Foreskin keratinocyte (primary cell): ENCODE measurements at places on chromosomes 4 and X. TPM values are rescaled to one million over a fixed set of nuclear protein-coding genes. Genes with fewer than 3 reads are reported as not detected.
A peak's percentile ranks its signal among the peaks of the same experiment; 100 is the strongest.

Gene BTK
- total RNA-seq, result 0.07 TPM in 1 of 2 replicates, not detected in the other

Gene PASD1
- not detected in 2 replicates for total RNA-seq

Gene CWH43
- 10.2 and 42.0 TPM in 2 replicates for total RNA-seq

Gene SHOX
- not detected in 2 replicates for total RNA-seq

Gene EMD
- total RNA-seq, result 45.8 and 48.5 TPM in 2 replicates

DNA sequence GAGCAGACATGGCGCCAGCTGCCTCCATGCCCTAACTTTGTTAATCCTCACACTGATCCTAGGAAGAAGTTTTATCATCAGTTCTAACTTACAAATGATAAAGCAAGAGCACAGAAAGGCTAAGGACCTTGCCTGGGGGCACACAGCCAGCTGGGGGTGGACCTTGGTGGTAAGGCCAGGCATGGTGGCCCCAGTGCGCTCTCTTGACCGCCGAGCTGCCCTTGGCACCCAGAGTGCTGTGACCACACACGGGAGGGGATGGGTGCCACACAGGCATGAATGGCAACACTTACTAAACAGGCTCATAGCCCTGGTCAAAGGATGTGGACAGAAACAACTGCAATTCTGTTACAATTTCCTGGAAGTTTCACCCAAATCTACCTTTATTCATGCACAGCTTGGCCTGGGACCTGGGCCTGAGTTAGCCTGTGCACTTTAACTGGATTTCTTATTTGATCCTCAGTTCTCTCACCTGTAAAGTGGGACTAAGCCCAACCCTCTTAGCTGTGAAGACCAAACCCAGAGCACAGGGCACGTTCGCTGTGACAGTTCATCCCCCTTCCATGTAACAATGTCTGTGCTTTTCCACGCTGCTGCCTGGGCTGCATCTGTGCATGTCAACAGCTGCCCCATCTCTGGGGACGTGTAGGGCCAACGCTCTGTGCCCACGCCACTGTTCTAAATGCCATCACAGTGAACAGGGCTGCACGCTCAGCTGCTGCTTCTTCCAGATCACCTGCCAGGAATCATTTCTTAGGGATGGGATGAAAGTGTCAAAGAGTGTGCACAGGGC is 44.8 kb downstream of the ACOX3 start:
- no peak for DNase-seq

GRCh38 chrX:65707151-65707550 is 39.7 kb downstream of the MSN start:
- no peak for DNase-seq

GRCh38 chr4:40121515-40121914 is 64.9 kb downstream of the N4BP2 start:
- peak; percentile 80 for DNase-seq

GRCh38 chr4:121226362-121226761 is 62.2 kb upstream of the TNIP3 start:
- DNase-seq, result peak; percentile 16

DNA sequence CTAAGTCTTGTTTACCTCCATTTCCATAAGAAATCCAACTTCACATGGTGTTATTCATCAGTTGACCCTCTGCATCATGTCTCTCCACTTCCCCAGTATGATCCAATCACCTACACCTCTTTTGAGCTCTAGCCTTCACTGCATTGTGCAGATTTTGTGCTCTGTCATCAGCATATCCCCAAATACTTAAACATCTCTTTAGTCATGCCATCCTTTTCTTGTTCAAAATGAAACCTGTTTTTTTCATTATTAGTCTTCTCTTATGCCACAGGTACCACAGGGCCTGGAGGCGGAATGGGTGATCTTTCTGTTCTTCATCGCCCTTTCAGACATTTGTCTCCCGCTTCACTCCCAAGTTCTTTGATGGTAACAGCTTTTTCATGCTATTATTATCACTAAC is 382.7 kb upstream of the GALNTL6 start:
- no peak for DNase-seq
